Activated CD4-positive, alpha-beta T cell treated with anti-CD3 and anti-CD28 coated beads, Interleukin-2, amount 50 U/mL, for 24 hours (primary cell): ENCODE measurements at places on chromosomes 16 and 17.

- peak; percentile 9 for DNase-seq
These were observed 685 bp upstream of the PSMD3 start for GRCh38 chr17:39979893-39980350.

GRCh38 chr17:8916466-8916865 lies 49.0 kb upstream of the PIK3R6 start:
- DNase-seq, result no peak

GRCh38 chr17:58052945-58053715 lies 30.1 kb upstream of the DYNLL2 start:
- no peak for DNase-seq

- DNase-seq, result no peak
These were observed 1.9 kb upstream of the YBX2 start for GRCh38 chr17:7296189-7296861.

- no peak for DNase-seq
These were observed 155.0 kb upstream of the SALL1 start for GRCh38 chr16:51306116-51306515.

DNA sequence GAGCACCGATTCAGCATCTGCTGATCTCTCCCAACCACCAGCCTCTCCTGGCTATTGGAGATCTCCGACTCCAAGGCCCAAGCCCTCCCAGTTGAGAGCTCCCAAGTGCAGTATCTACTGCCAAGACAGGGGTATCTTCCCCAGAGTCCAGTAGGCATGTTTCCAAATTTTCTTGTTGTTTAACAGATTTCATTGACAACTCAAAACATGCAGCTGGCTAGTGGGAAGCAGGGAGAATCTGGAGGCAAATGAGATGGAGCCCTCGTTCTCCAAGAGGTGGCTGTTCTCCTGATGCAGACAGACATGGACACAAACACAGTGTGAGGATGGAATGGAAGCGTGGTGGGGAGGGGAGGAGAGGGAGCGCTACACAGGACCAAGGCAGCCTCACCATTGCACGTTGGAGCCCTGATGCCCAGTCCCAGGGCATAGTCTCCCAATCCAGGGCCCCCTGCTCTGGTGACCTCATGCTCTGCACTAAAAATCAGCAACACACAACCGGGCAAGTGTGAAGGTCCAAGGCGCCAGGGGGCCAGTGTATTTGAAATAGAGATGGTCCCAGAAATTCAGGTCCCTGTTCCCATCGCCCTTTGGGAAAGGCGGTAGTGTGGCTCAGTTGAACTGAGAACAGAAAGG lies 31.7 kb downstream of the SMARCE1 start:
- no peak for DNase-seq
